ENCODE measurements at places on chromosomes 5 and 9.

GRCh38 chr5:116730706-116731105, 156.1 kb upstream of the SEMA6A start:
- no peak for DNase-seq

DNA sequence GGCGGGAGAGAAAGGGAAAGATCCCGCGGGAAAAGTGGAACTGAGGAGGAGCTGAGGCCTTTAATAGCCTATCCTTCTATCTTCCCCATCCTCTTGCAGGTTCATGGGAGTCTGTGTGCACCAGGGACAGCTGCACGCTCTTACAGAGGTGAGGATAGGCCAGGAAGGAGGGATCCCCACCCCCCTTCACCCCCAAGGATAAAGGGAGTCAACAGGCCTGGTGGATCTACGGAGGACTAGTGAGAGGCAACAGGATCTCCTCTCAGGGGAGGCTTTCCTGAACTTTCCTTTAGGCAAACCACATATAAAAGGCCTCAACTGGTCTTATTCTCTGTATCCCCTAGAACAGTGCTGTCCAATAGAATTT, 1.1 kb downstream of the TESK1 start:
- DNase-seq = peak; percentile 10

GRCh38 chr5:135593886-135594285, 15.1 kb upstream of the CXCL14 start:
- no peak for DNase-seq

DNA sequence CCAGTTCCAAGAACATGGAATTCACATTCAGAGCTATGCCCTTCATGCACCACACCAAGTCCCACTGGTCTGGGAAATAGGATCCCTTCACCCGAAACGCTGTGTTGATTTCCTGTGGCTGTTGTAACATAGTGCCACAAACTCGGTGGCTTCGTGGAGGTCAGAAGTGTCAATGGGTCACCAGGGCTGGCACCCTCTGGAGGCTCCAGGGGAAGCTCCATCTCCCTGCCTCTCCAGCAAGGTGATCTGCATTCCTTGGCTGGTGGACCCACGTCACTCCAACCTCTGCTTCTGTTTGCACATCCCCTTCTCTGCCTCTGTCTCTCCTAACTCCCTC, 28.9 kb upstream of the ALDH1B1 start:
- DNase-seq = no peak

- DNase-seq = no peak
Observed at GRCh38 chr5:179610109-179610902, 13.2 kb downstream of the HNRNPH1 start.

DNA sequence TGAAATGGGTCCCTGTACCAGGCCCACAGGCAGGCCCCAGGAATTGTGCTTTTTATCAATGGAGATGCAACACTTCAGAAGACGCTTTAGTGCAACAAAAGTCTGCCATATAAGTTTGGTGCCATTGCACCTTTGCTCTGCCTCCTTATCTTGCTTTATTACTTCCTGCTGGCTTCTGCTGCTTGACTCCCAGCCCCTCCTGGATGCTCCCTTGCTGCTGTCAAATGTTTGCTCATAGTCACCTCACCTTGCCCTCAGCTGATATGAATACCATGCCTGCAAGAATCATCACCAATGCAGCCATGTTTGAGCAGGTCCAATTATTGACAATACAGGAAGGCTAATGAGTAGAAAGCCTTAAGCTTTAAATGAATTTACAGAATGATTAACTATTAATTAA, 25.4 kb downstream of the MEGF10 start:
- no peak for DNase-seq

- no peak for DNase-seq
Observed at GRCh38 chr9:71479621-71480020, 288.7 kb downstream of the CEMIP2 start.

DNA sequence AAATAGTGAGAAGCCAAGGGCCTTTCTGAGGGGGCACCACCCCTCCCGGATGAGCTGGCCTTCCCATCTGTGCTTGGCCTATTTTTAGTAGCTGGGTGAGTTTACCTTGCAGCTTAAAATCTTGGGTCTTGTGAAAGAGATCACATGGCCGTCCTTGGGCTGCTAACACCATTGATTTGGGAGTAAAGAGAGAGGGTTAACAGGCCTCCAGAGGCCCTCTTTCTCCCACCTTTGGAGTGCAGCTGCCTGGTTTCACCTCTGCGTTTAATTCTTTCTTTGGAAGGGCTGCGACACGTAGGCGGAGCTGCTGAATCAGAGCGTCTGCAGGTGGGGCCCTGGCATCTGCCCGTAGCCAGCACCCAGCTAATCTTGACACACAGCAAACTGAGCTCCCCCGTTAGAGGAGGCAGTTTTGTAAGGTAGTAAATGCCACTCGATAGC, 12.8 kb downstream of the OLFM1 start:
- no peak for DNase-seq

DNA sequence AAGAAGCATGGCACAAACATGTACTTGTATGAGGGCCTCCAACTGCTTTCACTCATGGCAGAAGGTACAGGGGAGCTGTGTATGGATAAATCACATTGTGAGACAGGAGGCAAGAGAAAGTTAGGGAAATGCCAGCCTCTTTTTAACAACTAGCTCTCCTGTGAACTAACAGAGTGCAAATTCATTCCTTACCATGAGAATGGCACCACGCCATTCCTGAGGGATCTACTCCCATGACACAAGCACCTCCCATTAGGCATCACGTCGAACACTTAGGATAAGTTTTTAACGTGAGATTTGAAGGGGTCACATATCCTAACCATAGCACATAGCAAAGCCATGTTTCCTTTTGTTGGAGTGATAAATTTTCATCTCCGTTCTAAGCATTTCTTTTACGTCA, 747.2 kb upstream of the CHD1 start:
- DNase-seq = no peak

GRCh38 chr5:96439477-96440184, 6.6 kb upstream of the PCSK1 start:
- DNase-seq = no peak

GRCh38 chr9:13568841-13569601, 289.5 kb upstream of the MPDZ start:
- peak; percentile 46 for DNase-seq

GRCh38 chr9:137956688-137957385, 79.3 kb downstream of the CACNA1B start:
- no peak for DNase-seq
